CD4-positive, alpha-beta T cell treated with Interleukin-17A for 4 hours (primary cell): ENCODE measurements at places on chromosomes 5 and 9.

DNA sequence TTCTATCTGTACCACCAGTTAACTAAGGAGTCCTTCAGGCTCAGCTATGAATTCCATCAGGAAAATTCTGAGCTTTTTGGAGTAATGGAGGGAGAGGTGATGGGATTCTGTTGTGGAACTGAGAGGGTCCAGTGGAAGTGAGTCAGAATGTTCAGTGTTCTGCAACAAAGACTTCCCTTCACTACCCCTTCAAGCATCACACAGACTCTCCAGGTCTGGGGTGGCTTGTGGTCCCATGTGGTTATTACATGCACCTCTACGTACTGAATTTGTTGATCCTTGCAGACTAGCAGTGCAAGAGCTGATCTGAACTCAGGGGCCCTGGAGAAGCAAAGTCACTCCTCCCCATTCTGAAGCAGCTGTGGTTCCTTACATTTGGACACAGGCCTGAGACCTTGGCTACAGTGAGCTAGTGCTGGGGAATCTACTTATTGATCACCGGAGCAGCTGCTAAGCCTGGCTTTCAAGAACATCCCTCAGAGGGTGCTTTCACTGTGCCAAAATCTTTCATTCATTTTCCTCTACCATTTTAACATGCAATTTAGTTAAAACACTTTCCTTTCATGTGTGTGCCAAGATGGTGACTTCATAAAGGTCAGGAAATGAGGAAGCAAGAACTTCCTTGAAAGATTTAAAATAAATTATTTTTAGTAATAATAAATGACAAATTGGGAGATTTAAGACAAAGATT lies 75.0 kb upstream of the TNC start:
- no peak for DNase-seq

GRCh38 chr9:113185271-113185670 lies 34.5 kb downstream of the SLC31A2 start:
- no peak for DNase-seq

DNA sequence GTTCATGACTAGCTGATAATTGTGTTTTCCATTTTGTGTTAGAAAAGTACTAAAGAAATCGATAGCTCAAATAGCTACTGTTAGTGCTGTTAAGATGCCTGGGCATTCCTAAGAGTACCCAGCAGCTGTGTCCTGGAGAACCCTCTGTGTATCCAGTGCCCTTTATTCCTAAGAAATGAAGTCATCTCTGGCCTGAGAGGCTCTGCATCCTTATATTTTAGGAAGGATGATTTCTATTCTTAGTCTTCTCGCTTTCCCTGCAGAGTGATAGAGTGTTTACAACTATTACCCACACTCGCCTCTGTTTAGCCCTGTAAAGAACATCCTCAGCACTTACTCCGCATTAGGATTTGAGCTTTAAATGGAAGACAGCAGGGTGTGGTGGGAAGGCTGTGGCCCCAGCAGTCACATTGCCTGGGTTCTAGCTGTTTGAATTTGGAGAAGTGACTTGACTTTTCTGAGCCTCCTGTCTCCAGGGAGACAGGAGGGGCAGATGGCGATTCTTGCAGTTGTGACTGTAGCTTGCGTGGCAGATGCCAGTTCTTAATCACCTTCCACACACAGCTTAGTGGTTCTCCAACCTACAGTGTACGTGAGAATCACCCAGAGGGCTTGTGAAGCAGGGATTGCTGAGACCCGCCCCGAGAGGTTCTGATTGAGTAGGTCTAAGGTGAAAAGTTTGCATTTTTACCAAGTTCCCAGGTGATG lies 177.2 kb upstream of the PITX1 start:
- DNase-seq = no peak

DNA sequence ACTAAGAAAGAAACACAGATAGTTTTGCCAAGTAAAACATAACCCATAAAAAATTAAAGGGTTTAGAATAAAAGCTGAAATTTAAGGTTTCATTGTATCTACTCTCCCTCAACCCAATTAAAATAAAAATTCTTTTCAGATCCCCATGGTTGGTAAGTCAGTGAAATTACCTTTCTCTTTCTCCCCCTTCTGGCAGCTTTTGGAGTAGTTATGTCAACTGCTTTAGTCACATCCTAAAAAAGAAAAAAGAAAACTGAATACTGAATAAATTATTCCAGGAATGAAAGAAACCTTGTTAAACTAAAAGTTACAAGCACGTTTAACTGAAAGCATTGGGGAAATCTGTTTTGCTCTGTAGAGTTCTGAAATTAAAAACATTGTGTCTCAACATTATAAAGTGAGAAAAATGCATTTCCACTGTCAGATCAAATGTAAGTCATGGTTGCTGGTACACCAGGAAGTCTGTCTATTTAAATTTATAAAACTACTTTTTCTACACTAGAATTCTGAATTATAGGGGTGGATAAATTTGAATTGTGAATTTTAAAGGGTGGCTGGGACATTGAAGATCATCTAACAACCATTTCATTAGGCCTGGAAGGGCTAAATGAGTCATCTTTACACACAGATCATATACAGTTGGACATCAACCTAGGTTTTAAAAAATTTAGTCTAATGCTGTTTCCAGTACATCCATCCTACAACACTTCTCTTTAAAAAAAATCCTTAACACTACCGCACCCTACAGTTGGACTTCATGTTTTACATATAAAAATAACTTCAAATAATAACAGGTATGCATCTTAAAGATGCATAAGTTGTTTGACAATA lies 24.7 kb downstream of the PSIP1 start:
- DNase-seq = no peak

GRCh38 chr5:126778675-126779403 lies 1.9 kb downstream of the LMNB1 start:
- DNase-seq = no peak

- no peak for DNase-seq
These were observed 59.8 kb downstream of the ARHGEF37 start for GRCh38 chr5:149641000-149641576.
